ENCODE measurements at places on chromosomes 3 and 15. TPM values are rescaled to one million over a fixed set of nuclear protein-coding genes. Genes with fewer than 3 reads are reported as not detected.

DNA sequence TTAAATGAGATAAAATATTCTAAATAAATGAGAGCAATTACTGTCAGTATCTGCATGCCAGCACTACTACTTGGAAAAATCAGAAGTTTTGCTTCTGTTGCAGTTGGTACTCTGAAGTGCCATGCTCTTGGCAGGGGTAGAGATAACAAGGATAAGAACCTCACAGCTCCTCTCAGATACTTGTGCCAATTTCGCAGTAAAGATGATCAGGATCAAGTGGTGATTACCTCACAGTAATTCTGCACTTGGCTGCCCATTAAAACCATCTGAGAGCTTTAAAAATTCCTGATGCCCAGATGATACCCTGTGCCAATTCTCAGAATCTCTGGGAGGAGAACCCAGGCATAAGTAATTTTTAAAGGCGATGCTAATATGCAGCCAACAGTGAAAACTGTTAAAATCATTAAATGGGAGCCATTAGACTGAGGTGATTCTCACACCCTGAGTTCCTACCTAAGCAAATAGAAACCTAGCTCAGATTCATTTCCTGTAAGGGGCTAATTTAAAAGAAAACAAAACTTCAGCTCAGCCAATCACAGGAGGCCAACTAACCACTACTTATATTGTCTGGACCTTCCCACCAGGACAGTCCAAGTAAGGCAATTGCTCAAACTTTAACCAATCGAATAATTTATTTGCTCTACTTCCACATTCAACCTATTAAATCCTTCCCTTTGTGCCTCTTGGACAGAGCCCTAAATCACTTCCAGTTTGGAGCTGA, 171.2 kb downstream of the KCNMB2 start:
- DNase-seq: no peak

- no peak for DNase-seq
Observed at GRCh38 chr15:40855706-40856234, 11.9 kb downstream of the SPINT1 start.

DNA sequence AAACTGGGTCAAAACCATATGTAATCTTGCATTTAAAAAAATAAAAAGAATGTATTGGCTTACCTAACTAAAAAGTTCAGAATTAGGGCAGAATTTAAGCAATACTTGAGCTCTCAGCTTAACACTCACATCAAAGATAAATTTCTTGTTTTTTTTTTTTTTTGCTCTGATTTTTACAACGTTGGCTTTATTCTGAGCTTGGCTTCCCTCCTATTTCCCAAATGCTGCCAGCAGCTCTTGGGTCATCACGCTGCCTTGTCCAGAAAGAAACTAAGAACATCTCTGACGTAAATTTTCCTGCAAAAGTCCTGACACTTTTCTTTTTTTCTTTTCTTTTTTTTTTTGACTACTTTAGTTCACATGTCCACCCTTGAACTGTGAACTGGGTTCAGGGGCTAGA, 150.6 kb upstream of the TGFBR2 start:
- DNase-seq: no peak

DNA sequence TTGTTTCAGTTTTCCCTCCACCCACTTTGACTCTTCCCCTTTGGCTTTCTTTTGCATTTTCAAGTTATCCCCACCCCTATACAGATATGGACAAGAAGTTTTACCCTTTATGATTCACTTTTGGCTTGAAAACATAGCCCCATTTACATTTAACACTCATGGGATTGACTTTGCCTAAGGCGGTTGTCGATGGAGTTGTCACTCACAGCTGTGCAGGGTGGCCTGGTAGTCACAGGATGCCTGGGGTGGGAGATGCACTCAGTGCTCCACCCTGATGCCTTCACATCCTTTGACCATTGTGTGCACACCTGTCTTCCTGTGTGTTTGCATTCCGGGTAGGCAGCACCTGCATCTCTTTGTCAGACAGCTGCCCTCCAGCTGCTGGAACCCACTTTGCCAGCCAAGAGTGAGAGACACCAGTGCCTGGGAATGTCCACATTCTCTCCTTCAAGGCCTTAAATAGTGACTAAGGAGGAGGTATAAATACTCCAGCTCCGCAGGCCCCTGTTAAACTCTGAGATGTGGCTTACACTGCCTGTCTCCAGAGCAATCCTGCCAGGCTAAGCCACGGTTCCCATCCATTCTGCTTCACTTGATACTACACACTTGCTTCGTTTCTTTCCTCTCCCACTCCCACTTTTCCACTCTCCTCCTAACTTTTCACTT, 191.5 kb upstream of the SLC24A5 start:
- DNase-seq: no peak

GRCh38 chr3:154776549-154777225, 303.4 kb upstream of the MME start:
- DNase-seq: peak; percentile 80

DNA sequence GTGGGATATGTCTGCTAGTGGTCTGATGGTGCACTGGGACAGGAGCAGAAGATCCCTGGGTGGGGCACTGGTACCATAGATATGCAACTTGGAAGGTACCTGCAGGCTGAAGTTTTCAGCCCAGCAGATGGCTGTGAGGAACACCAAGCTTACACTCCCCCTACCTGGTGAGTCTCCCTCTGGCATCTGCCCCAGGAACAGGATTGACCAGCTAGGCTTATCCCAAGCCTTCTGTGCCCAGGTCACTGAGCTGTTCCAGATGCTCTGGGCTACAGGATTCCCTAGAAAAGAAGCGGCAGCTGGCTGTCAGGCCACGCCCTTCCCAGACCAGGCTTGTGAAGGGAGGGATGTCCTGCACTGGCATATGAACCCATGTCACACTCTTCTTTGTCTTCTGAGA, 1130.0 kb downstream of the NAALADL2 start:
- DNase-seq: no peak

CACNA2D2 gene
- not detected for total RNA-seq

A4GNT gene
- total RNA-seq: not detected

SLC12A1 gene
- total RNA-seq: not detected

CD200R1 gene
- total RNA-seq: not detected

FEZF2 gene
- total RNA-seq: not detected
